ENCODE measurements at places on chromosomes 6 and 20.
A peak's percentile ranks its signal among the peaks of the same experiment; 100 is the strongest.

DNA sequence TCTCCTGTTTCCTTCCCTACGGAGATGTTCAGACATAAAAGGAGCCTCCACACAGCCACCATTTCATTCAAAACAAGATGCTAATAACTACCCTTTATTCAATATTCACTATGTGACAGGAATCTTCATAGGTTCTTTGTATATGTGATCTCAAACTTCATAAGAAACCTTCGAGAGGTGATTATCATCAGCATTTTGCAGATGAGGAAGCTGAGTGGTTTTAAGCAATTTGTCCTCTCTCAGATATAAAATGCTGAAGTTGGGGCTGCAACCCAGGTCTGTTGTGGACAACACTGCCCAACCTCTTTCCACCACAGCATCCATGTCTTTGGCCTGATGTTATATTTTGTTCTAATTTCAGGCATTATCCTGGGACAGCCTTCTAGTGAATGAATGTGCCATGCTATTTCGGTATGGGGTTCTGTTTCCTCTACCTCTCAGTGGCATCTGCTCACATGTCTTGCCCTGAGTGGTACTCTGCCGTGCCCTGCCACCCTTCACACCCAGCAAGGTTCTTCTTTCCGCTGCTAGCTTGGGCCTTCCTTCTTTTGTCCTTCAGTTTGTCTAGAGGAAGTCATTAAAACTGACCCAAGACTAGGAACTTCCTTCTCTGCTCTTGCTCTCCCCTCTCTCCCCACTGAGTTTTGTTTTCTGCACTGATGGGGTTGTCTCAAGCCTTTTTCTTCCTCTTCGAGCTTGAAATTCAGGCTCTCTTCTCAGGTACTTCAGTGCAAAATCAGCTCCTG, 300.9 kb upstream of the PRDM1 start:
- DNase-seq = no peak

- DNase-seq = no peak
Observed at GRCh38 chr20:58808271-58809046, 42.2 kb downstream of the GNAS-AS1 start.

DNA sequence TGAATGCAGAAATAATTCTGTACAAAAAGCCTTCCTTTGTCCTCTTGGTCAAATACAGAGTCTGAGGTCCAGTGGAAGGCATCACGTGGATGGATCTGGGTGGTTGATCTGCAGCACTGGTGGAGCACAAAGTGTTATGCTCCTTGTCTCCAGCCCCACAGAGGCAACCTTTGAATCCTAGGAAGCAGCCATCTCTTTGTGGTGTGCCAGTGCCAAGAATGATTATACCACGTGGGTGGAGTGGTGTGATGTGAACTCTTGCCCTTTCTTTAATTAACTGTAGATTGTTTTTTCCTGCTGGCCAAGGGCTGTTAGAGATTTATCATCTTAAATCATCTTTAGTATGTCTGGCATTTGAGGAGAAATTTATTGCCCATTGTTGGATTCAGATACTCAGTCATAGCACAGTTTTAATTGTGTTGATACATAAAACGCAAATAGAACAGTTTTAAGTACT, 31.1 kb downstream of the NCOA7 start:
- DNase-seq = no peak

GRCh38 chr6:9851541-9852380, 563.1 kb downstream of the TFAP2A start:
- no peak for DNase-seq

DNA sequence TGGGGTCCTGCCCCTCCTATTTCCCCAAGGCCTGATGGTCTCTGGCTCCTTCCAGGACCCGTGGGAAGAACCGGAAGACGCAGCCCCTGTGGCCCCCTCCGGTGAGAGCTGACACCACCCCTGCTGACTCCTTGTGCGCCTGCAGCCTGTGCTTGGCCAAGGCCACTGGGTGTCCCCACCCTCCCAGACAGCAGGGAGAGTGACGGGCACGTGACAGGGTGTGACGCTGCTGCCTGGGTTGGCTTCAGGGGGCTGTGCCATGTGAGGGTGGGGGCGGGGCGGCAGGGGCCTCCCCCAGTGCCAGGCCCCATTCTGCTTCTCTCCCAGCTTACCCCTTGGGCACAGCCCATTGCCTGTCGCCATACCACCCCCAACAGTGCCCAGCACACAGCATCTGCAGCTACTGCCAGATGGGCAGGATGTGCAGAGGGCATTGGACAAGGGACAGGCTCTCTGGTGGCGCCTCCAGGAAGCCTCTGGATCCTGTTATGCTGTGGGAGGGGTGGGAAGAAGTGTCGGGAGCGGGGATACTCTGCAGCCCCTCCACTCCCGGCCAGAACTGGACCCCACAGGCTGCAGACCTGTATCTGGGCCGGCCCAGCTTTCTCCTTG, 2.9 kb downstream of the BIRC7 start:
- no peak for DNase-seq

- peak; percentile 35 for DNase-seq
Observed at GRCh38 chr6:134175532-134176263, 123.3 kb upstream of the SLC2A12 start.

DNA sequence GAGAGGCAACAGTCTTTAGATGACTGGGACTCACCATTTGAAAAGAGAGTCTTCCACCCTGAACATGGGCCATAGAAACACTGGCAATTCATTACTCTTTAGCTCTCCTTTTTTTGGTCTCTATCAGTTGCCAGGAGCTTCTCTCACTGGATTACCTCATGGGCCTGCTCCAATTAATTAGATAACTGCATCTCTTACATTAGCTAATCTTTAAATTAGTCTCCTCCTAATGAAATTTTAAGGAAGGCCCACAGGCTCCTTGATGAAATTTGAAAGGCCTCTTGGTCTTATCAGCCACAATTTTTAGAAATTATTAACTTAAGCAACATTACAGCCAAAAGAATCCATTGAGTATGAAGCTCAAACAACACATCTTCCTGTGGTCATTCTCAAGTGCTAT, 184.4 kb downstream of the UNC5CL start:
- no peak for DNase-seq

DNA sequence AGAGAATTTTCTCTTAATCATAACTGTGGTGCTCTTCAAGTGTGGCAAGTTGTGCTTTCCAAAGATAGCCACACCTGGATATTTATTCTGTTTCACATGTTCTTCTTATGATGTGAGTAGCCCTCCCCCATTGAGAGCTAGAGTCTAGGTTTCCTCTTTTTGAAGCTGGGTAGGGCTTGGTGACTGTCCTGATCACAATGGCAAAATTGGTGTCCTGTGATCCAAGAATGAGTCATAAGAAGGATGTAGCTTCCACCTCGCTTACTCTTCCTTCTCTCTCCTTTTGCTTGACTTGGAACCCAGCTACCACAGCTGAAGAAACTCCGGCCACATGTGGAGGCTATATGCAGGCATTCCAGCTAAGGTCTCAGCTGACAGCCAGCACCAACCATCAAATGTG, 7.4 kb upstream of the IGF2R start:
- DNase-seq = no peak

DNA sequence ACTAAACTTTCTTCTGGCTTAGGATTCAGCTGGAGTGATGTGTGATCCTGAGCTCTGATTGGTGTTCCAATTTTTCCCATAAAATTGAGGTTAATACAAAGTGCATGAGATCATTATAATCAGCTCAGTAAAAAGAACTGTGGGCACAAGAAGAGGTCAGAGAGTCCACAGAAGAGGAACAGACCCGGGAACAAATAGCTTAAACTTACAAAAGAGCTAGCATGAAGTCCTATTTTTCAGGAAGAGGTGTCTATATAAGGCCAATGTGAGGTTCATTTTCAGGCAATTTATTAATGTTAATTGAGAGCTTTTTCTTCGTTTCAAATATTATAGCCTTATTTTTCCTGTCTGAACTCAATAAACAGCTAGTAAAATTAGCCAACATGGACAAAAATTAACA, 26.9 kb upstream of the STX11 start:
- no peak for DNase-seq

DNA sequence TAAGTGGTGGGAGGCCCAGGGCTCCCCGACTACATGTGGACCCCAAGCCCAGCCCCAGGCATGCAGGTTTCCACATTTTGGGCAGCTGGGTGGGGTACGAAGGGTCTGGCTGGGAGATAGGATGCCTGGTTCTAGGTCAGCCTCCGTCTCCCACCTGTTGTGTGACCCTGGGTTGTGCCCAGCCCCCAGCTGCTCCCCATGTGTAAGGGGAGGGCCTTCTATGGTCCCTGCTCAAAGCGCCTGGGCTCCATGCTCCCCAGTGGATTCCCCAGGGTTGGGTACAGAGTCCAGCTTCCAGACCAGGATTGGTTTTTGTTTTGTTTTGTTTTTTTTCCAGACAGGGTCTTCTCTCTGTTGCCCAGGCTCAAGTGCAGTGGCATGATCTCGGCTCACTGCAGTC, 1.1 kb upstream of the VWA7 start:
- no peak for DNase-seq

DNA sequence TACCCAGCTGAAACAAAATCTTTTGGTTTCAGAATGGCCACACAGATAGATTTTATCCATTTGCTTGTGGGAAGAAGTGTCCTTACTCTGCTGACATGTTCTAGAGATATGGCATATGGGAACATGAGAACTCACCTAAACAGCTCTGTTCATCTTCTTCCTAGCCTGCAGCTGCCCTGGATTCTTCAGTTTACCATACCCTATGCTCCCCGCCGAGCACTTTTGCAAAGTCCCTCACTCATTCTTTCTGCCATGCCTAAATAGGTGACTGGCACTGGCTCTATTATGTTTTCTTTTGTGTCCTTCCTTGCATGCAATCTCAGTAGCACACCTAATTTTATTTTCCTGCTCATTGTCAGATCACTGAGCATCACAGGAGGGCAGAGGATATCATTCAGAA, 293.7 kb upstream of the RSPO3 start:
- DNase-seq = no peak

DNA sequence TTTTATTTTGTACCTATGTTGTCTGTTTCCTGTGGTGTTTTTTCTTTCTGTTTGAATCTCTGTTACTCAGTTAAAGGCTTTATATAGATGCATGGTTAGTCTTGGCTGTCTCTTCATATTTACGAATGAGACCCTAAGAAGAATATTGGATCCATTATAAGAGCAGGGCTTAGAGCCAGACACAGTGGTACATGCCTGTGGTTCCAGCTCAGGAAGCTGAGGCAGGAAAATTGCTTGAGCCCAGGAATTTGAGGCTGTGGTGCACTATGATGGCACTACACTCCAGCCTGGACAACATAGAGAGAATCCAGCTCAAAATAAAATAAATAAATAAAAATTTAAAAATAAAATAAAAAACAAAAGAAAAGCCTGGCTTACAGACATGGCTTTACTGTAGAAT, 211.1 kb downstream of the SOD2 start:
- no peak for DNase-seq

DNA sequence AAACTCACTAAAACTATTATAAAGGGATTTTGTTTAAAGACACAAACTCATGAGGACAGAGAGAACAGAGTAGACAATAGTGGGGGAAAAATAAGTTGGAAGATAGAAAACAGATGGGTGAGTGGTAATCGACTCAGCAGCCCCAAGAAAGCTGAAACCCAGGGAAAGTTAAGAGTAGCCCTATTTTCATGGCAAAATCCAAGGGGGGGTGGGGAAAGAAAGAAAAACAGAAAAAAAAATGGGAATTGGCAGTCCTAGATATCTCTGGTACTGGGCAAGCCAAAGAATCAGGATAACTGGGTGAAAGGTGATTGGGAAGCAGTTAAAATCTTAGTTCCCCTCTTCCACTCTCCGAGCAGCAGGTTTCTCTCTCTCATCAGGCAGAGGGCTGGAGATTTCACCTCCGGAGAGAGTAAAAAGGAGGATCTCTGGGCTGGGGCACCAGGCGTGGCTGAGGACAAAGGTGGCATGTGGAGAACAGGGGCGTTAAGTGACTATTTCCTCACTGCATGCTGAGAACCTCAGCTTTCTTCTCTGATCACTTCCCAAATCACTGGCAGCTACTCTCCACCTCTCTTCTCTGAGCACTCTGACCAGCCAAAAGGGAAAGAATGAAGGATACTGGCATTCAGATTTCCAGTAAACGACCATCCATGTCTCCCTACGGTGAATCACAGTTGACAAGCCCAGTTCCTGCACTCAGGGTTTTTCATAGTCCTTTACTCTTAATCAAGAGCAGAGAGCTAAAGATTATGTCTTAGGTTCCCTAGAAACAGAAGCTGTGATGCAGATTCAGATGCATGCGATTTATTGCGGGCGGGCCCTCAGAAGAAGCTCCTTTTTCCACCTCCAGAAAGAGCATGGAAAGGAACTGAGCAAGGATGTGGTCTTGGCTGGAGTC, 7.3 kb upstream of the RNF24 start:
- DNase-seq = no peak

- peak; percentile 63 for DNase-seq
Observed at GRCh38 chr6:142566628-142567396, 265.0 kb downstream of the ADGRG6 start.

- no peak for DNase-seq
Observed at GRCh38 chr6:151901009-151901411, 93.5 kb downstream of the ESR1 start.

GRCh38 chr20:25042531-25043498, 15.1 kb downstream of the ACSS1 start:
- peak; percentile 75 for DNase-seq

DNA sequence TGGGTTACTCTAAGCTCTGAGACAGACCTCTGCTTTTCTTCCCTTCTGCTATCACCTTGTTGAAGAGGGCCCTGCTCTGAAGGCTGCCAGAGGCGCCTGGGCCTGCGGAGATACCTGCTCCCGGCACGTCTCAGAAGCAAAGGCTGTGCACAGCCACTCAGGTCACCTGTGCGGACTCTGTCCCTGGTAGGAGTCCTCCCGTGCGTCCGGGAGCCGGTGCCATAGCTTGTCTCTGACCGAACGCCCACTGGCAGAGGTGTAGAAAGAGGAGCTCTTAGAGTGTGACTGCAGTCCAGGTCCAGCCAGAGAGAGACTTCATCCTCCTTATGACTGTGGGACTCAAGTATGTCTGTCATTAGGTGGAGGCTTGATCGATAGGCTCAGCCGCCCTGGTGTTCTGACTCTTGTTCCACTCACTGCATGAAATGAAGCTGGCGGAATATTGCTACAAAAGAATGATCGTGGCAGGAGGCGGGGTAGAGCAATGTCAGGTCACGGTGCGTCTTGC, 51.0 kb upstream of the UNC93A start:
- no peak for DNase-seq

DNA sequence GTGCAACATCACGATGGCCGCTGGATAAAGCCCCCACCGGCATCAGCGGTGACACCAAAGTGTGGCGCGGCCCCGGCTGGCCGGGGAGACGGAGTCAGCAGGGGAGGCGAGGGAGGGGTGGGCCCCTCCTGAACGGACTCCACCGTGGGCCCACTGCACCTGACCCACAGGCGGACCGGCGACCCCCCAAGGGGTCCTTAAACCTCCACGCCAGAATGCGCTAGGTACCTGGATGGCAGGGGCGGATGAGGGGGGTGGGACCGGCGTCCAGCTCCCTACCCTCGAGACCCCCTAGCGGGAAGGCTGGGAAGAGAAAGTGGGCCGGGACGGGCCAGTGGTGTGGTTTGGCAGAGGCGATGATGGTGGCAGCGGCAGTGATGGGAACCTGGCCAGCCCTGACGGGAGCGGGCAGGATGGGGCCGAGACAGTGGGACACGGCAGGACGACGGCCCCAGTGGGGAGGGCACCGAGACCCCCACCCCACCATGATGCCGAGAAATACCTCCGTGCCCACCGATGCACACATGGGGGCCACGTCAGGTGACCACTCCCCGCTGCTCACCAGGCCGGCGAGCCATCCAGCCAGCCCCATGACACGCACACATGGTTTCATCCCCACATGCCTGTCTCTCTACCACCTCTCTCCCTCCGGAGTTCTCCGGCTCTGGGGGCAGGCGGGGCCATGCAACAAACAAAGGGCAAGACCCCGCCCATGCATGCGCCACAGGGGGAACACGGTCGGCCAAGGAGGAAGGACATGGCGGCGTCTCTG, 771.9 kb upstream of the DEFB115 start:
- no peak for DNase-seq

GRCh38 chr20:63740070-63740626, 572 bp downstream of the SLC2A4RG start:
- peak; percentile 63 for DNase-seq

Measured in activated CD4-positive, alpha-beta T cell treated with anti-CD3 and anti-CD28 coated beads, Interleukin-2, amount 10 ng/mL, durations not matched to agents 7 days and 5 days (primary cell).